ENCODE measurements at places on chromosomes 6 and 20. TPM values are rescaled to one million over a fixed set of nuclear protein-coding genes. Genes with fewer than 3 reads are reported as not detected.
A peak's percentile ranks its signal among the peaks of the same experiment; 100 is the strongest.

DNA sequence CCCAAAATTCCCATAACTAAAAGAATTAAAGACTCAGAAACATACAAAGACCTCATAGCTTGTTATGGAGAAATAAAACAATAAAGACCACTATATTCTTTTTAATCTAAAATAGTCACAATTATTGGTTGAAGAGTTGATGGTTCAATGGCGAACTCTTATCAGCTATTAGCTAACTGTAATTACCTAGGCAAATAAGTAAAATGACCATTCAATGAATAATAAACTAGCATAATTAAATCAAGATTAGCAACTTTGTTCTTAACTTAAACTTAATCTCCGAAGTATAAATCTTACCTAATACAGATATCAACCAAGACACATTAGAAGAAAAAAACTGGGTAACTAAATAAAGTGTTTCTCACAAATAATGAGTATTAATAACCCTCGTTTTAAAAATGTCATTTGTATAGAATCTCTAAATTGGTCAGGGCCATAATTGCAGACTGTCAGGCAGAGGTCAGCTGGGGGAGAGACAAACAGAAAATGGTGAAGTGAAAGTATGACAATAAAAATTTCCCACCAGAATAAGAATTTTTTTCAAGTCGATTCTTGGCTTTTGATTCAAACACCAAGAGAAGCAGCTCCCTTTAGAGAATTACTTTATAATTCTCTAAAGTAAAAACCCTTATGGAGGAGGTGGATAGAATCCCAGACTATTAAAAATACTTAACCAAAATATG, 1.7 kb downstream of the FKBP5 start:
- DNase-seq, result no peak
- peak overlapping the region; percentile 94 for H3K4me3 ChIP-seq
- H3K27me3 ChIP-seq, result no peaks in the 10 kb centered on the region
- no peaks in the 10 kb centered on the region for H3K36me3 ChIP-seq
- no peak overlapping the region for H3K27ac ChIP-seq
- H3K4me1 ChIP-seq, result peaks cover 15% of the 10 kb centered on the region

DNA sequence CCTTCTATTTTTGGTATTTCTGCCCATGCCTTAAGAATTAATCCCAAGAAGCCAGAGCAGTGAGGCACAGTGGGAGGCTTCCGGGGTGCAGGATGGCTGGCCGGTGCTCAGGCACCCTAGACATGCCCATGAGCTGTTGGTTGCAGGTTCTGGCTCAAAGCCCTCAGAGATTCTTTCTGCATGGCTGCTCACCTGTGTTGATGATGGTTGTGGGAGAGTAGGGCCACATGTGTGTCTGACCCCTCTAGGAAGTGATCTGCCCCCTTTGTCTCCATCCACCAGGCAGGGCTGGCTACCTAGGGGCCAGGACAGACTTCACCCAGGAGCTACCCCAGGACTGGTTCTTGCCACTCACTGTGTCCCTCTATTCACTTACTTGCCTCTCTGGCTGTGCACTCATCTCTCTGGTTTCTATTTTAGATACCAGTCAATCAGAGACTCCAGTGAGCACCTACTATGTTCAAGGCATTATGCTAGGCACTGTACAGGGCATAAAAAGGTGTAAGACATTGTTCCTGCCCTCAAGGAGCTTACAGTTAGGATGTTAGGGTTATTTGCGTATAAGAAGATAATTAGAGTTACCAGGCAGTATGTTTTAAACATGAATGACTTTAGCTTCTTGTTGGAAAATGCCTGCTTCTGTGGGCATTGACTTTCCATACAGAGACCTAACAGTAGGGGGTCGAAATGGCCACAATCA, 16.8 kb downstream of the CD83 start:
- H3K27ac ChIP-seq, result peak overlapping the region; percentile 76
- H3K4me1 ChIP-seq, result peaks cover 5% of the 10 kb centered on the region
- DNase-seq, result no peak
- H3K4me3 ChIP-seq, result no peak overlapping the region
- H3K36me3 ChIP-seq, result peaks cover 2% of the 10 kb centered on the region

DNA sequence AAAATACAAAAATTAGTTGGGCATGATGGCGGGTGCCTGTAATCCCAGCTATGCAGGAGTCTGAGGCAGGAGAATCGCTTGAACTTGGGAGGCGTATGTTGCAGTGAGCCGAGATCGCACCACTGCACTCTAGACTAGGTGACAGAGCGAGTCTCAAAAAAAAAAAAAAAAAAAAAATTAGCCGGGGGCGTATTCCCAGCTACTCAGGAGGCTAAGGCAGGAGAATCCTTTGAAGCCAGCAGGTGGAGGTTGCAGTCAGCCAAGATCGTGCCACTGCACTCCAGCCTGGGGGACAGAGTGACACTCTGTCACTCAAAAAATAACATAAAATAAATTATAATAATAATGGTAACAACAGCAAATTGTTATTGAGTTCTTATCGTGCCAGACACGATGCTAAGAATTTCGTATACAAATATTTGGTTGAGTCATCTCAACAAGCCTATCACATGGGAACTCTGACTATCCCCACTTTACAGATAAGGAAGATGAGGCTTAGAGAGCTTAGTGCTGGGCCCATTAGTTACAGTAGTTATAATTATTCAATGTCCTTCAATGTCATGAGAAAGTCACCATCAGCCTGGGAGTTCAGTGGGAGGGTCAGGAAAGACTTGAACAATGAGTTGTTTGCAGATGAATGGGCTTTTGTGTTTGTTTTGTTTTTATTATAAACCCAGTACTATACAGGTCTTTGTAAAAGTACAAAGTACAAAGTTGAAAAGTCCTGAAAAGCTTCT, 19.4 kb downstream of the C6orf15 start:
- H3K27ac ChIP-seq, result no peak overlapping the region
- no peaks in the 10 kb centered on the region for H3K36me3 ChIP-seq
- DNase-seq, result no peak
- no peak overlapping the region for H3K4me3 ChIP-seq
- no peaks in the 10 kb centered on the region for H3K27me3 ChIP-seq

- no peak overlapping the region for H3K27ac ChIP-seq
- H3K36me3 ChIP-seq, result no peaks in the 10 kb centered on the region
- H3K4me3 ChIP-seq, result no peak overlapping the region
- no peaks in the 10 kb centered on the region for H3K27me3 ChIP-seq
These were observed 27.0 kb upstream of the FRMD1 start for GRCh38 chr6:168105813-168106632.

DNA sequence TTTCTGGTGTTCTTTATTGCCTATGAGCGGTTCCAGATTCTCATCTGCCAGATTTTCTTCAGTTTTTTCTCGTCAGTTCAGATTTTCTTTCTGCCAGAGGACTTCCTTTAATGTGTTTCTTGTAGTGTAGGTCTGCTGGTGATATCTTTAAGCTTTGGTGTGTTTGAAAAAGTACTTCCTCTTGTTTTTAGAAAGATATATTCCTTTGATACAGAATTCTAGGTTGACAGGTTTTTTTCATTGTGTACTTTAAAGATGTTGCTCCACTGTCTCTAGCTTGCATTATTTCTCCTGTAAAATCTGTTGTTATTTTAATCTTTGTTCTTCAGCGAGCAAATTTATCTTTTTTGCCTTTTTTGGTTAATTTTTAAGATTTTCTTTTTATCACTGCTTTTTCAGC, 36.9 kb downstream of the ASXL1 start:
- H3K36me3 ChIP-seq, result peaks cover 18% of the 10 kb centered on the region
- H3K4me3 ChIP-seq, result no peak overlapping the region
- H3K27ac ChIP-seq, result no peak overlapping the region
- H3K27me3 ChIP-seq, result no peaks in the 10 kb centered on the region
- peaks cover 5% of the 10 kb centered on the region for H3K4me1 ChIP-seq

- no peak overlapping the region for H3K4me3 ChIP-seq
- peaks cover 13% of the 10 kb centered on the region for H3K4me1 ChIP-seq
- no peak for DNase-seq
- peaks cover 14% of the 10 kb centered on the region for H3K36me3 ChIP-seq
- H3K27ac ChIP-seq, result no peak overlapping the region
These were observed 26.4 kb downstream of the MAP3K4 start for GRCh38 chr6:161017766-161018564.

DNA sequence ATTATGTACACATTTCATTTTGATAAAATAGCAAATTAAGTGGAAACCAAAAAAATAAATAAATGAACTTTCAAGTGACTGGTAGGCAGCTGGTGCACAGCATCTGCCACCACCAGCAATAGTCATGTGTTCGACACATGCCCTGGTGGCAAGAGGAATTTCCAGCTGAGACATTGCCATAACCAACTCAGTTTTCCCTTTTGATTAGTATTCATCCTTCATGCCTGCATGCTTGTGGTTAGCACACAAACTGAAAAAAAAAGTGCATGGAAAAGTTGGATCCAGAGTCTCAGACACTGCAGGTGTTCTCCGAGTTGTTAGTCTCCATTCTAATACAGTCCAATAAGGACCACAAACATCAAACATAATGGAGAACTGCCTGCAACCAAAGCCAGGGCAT, 156.0 kb upstream of the SOX4 start:
- H3K36me3 ChIP-seq, result peaks cover 3% of the 10 kb centered on the region
- no peaks in the 10 kb centered on the region for H3K27me3 ChIP-seq
- no peaks in the 10 kb centered on the region for H3K4me1 ChIP-seq
- H3K4me3 ChIP-seq, result no peak overlapping the region
- no peak for DNase-seq
- H3K27ac ChIP-seq, result no peak overlapping the region

DNA sequence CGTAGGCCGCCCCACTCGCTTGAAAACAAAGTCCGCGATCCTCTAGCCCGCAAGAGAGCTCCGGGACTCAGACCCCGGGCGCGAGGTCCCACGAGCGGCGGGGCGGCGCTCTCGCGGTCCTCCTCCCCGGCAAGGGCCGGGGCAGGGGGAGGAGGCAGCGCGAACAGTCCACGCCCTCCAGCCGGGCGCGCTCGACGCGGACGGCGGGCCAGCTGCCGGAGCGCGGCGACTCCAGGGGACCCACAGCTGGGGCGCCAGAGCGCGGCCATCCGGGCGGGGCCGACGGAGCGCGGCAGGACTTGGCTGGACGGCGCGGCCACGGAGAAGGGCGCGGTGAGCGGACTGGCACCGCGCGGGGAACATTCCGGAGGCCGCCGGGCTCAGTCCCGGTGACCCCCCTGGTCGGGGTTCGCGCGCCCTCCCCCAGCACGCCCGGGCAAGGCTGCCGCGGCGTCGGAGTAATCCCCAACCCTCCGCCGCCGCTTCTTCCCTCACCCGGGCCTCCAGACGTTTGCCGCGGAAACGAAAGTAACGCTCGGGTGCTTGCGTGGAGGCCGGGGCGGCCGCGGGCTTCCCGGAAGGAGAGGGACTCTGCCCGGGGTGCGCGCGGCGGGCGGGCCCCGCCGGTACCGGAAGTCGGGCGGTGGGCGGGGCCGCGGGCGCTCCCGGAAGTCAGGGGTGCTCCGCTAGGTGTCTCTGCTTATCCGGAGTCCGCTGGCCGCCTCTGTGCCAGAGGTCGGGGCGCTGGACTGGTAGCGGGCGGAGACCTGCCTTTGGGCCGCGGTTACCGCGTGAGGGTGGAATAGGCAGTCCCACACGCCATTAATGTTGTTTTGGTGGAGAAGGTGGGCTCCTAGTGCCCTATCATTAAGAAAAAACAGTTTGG, at the start of gene RIPK1:
RIPK1 (plus strand) TSS at position 166 of the 886 bp plus-strand sequence. CDS start 8,330 bp downstream, outside the sequence.
- H3K36me3 ChIP-seq, result no peaks in the 10 kb centered on the region
- peak; percentile 86 for DNase-seq
- peaks cover 15% of the 10 kb centered on the region for H3K27me3 ChIP-seq
- peaks cover 35% of the 10 kb centered on the region for H3K4me1 ChIP-seq
- peak within 1 kb of the TSS; percentile 91 for H3K27ac ChIP-seq
- H3K4me3 ChIP-seq, result peak within 1 kb of the TSS; percentile 97

DNA sequence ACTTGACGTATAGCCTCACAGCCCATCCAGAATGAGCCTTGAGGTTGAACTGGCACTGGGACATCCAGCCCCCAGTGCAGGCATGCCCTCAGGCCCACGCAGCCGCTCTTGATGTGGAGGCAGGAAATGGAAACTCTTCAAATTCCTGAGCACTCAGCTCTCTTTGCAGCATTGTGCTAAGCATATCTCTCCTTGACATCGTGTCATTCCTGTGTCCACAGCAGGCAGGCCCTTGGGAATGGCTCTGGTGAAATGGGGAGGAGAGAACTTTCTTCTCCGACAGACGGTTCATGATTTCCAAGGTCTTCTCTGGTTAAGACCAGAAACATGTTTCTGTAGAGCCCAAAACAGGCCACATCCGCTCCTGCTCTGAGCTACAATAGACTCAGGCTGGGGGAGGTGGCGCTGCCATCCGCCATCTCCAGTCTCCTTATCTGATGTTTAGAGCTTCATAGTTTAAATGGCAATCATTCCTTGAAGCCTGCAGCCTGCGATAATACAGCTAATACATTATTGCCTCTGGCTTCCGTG, 248.8 kb downstream of the CDH4 start:
- no peaks in the 10 kb centered on the region for H3K27me3 ChIP-seq
- peak overlapping the region; percentile 24 for H3K27ac ChIP-seq
- H3K36me3 ChIP-seq, result peaks cover 11% of the 10 kb centered on the region
- no peak overlapping the region for H3K4me3 ChIP-seq

- H3K4me1 ChIP-seq, result peaks cover 2% of the 10 kb centered on the region
- H3K36me3 ChIP-seq, result no peaks in the 10 kb centered on the region
These were observed 247.9 kb upstream of the RAB32 start for GRCh38 chr6:146295695-146296094.

- no peak overlapping the region for H3K27ac ChIP-seq
- peaks cover 53% of the 10 kb centered on the region for H3K36me3 ChIP-seq
- H3K4me1 ChIP-seq, result no peaks in the 10 kb centered on the region
- no peak overlapping the region for H3K4me3 ChIP-seq
- no peak for DNase-seq
These were observed 54.7 kb downstream of the CDC5L start for GRCh38 chr6:44442236-44442635.

The CAGE1 gene
- total RNA-seq, result 0.16 TPM

The TRIM38 gene
- 0.77 TPM for total RNA-seq

The ZNF334 gene
- 21.4 TPM for total RNA-seq

The C6orf141 gene
- total RNA-seq, result 0.89 TPM

The COL21A1 gene
- total RNA-seq, result not detected

The TP53TG5 gene
- total RNA-seq, result not detected

The ELOVL2 gene
- 13.8 TPM for total RNA-seq

Measured in neural crest cell (in vitro differentiated cells).